NCI-H524 treated with DMSO at 0.1 percent for 48 hours (cell line): ENCODE measurements at places on chromosomes 4 and X.

GRCh38 chrX:78029663-78030062 lies 60.2 kb upstream of the PGAM4 start:
- DNase-seq = no peak

GRCh38 chr4:96675416-96675815 lies 835.5 kb downstream of the PDHA2 start:
- DNase-seq = no peak

GRCh38 chr4:4419896-4420295 lies 33.0 kb downstream of the NSG1 start:
- DNase-seq = no peak

GRCh38 chrX:45007598-45007997 lies 134.6 kb downstream of the KDM6A start:
- no peak for DNase-seq

- DNase-seq = no peak
Observed at GRCh38 chr4:56648021-56648823, 32.9 kb downstream of the HOPX start.

DNA sequence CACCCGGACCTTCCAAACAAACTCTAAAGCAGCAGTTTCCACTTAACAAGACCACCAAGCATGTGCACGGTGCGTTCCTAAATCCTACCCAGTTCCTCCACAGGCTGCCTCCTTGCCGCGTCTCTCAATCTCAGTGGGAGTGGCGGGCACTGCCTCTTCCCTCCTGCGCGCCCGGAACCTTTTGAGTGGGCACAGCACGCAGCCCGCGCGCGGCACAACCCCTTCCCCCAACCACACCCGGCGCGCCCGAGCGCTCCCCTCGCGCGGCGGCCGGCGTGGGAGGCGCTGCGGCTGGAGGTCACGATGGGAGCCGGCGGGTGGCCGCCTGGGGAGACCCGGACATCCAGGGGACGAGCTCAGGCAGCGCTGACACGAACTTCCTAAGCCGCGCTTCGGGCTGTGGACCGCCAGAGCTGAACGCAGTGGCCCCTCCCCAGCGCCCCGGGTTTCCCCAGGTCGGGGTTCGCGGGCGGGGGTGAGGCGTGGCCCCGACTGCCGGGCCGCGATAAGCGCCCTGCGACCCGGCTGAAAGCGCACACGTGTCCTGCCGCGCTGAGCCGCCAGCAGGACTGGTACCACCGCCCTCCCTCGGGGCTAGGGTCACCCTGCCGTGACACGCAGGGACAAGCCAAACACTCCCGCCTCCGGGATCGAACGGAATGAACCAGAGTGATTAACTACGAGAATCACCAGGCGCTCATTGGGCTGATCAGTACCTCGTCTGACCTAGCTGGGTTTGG lies at the start of gene ABCG2:
ABCG2 (minus strand) TSS at position 151 of the 740 bp plus-strand sequence. CDS start 18,644 bp downstream, outside the sequence.
- peak; percentile 4 for DNase-seq

GRCh38 chr4:37389967-37390580 lies 145.5 kb downstream of the NWD2 start:
- DNase-seq = no peak

DNA sequence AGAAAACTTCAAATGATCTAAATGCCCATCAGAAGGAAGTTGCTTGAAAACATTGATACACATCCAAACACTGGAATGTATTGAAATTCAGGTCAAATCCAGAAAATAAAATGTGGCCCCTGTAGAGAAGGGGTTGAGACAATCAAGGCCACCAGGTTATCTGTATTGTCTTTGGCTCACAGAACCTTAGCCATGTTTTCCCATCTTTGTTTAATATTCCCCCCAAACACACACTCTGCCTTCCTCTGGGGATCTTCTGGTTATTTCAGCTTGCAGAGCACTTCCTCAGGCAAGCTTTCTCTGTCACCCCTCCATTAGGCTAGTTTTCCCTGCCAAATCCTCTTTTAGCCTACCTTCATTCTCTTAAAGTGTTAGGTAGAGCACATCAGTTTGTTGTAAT lies 30.5 kb downstream of the PAGE2 start:
- no peak for DNase-seq

DNA sequence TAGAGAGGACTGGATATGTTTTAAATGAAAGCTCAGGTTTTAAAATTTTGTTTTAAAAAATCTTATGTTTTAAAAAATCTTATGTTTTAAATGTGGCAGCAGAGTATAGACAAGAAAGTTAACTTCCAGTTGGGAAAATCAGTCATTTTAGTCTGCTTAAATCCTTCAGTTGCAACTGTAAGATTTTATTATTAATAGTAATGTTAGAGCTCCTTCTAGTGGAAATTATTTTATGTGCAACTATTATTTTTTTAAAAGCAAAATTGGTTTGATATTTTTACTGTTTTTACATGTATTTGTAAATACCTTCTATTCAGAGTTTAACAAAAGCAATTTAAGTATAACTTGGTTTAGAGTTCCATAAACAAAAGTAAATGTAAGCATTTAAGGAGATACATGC lies 8.5 kb upstream of the NUDT6 start:
- DNase-seq = no peak

GRCh38 chrX:19377799-19378198 lies 34.1 kb downstream of the PDHA1 start:
- DNase-seq = no peak

DNA sequence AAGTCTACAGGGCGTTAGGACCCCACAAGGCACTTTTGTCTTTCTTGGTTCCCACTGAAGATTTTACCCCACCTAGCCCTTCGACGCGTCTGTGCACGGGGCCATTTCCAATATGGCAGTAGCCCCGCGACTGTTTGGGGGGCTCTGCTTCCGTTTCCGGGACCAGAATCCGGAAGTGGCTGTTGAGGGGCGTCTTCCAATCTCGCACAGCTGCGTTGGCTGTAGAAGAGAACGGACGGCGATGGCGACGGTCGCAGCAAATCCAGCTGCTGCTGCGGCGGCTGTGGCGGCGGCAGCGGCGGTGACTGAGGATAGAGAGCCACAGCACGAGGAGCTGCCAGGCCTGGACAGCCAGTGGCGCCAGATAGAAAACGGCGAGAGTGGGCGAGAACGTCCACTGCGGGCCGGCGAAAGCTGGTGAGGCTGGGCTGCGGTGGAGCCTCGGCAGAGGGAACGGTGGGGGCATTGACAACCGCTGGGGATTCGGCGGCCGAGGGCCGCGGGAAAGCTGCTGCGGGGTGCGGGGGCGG lies at the start of gene USP11:
USP11 (plus strand) TSS at position 207 of the 530 bp plus-strand sequence; CDS start at position 242, 35 bp downstream.
- no peak for DNase-seq

- no peak for DNase-seq
Observed at GRCh38 chr4:7909463-7910262, 30.0 kb downstream of the AFAP1 start.

DNA sequence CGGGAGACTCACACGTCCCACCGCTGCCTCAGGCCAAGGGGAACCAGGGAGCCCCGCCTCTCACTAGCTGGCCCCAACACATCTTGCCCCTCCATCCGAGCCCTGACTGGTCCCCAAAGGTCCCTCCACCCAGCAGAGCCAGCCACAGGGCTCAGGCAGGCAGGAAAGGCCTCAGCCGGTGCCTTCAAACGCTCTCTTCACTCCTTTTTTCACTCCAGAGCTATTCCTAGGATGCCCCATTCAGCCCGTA lies 1.5 kb upstream of the ARHGAP4 start:
- no peak for DNase-seq

DNA sequence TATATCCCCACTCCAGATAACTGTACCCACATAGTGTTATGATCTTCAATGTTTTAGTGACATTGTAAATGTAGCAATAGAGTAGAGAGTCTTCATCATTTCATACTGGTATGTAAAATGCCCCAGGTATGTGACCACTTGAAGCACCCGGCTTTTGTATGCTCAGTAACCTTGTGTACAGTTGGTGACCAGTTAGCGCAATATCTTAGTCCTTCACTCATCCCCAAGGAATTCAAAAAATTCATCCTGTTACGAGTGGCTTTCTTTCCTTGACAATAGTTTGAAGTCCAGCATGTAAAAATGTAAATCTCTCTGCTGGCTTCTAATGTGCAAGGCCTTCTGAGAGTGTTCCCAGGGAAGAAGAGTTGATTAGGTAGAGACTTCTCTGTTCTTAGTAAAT lies 145.6 kb downstream of the ARX start:
- no peak for DNase-seq

DNA sequence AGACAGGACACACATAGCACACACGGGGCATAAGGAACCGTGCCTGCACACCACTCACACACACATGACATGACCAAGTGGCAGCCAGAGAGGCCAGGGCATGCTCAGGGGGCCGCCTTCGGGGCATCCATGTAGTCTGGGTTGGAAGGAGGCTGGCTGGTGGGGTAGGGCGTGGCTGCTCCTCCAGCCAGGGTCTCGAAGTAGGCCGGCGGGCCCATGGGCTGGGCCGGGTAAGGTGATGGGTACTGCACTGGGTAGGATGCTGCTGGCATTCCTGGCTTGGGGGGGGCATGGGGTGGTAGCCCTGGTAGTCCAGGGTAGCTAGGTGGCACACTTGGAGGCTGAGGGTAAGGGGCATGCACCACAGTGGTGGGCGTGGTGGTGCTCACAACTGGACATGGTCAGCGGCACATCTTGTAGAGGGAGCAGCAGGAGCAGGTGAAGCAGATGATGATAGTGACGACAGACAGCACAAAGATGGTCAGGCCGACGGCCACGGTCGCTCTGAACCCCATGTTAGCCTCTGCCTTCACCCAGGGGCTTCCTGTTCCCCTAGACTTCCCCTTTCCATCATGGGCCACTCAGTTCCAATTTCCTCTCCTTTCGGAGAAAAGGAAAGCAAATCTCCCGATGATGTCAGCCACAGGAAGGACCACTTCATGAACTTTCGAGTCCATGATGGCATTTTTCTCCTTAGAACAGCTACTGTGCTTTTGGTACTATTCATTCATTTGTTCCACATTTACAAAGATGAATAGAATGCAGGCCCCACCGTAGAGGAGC lies 10.9 kb upstream of the DDX3X start:
- DNase-seq = no peak

DNA sequence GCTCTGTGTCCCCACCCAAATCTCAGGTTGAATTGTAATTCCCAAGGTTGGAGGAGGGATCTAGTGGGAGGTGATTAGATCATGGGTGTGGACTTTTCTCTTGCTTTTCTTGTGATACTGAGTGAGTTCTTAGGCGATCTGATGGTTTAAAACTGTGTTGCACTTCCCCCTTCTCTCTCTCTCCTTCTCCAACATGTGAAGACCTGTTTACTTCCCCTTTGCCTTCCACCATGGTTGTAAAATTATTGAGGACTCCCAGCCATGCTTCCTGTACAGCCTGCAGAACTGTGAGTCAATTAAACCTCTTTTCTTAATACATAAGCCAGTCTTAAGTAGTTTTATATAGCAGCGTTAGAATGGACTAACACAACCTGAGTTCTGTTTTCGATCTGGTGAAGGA lies 738.2 kb downstream of the ARAP2 start:
- no peak for DNase-seq

DNA sequence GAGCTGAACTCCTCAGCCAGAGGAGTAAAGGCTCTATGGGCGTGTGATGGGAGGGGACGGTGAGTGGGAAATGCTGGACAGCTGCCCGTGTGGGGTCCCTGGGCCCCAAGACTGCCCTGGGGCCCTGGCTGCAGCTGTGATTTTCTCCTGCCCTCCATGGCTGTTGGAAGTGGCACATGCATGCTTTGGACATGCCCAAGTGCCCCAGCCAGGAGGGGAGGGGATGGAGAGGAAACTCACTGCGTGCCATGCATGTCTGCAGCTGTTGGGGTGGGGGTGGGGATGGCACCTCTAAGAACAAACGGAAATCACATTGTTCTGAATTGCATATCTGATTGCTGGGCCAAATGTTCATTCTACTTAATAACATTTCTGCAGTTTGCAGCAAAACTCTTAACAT lies 52.4 kb downstream of the MID2 start:
- DNase-seq = no peak

GRCh38 chr4:102563000-102563399 lies 61.8 kb downstream of the NFKB1 start:
- no peak for DNase-seq

DNA sequence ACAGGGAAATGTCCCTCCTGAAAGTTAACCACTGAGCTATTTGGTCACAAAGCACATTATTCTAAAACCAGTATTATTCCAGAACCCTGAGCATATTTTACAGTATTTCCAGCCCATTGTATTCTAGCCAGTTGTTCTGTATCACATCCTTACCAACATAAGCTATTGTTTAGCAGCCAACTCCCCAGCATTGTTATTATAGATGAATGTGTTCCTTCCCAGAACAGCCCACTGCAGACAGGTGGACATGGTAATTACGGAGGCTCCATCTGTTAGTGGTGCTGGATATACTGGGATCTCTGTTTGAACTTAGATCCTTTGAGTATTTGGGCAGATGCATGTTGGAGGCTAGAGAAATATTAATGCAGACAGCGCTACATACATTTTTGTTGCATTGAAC lies 126.1 kb downstream of the MGST2 start:
- peak; percentile 67 for DNase-seq

DNA sequence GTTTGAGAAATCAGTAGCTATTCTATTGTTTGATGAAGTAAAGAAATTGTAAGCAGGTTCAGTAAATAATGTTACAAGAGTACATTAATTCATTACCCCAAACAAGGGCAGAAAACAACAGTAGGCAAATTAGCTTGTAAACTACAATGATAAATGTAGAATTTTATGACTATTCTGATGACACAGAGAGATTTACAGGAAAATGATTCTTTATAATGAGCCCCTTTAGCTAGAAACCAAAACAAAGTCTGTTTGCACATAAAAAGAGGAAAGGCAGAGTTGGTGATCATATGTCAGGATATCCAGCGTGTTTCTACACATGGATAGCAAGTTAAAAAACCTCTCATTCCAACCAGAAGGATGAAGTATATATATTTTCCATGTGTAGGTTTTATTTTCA lies 204.8 kb downstream of the CFAP299 start:
- no peak for DNase-seq

DNA sequence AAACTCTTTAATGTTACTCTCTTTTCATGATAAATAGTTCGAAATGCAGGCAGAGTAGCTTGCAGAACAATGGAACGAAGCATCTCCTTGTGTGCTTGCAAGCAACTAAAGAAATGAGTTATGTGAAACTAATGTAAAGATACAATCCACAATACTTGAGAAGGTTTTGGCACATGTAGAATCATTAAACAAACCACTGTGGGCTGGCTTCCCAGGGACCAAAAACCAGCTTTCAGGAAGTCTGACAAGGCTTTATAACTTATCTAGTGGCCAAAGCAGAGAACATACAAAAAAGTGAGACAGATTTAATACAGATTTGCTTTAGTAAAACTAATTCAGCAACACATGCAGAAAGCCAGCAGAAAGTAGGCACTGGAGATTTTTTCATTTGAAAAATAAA lies 1673.8 kb upstream of the AGA start:
- no peak for DNase-seq

- peak; percentile 1 for DNase-seq
Observed at GRCh38 chrX:44415639-44416386, 72.3 kb upstream of the EFHC2 start.

- DNase-seq = no peak
Observed at GRCh38 chr4:182894681-182895275, 22.4 kb downstream of the DCTD start.

DNA sequence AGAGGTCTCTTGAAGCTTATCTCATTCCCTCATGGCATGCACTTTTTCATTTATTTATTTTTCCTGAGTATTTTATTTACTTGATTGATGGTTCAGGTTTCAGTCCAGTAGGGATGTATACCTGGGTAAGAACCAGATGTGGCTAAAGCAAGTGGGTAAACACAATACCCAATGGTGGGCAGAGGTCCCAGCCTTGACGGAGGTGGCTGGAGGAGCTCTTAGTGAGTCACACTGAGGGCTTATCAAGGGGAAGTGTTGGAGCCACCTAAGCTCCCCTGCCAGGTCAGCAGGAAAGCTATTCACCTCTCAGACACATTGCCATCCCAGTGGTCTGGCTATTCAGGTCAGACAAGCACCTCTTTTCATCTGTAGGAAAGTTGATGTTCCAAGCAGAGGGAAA lies 236.2 kb upstream of the MAGEB16 start:
- no peak for DNase-seq

GRCh38 chr4:24403265-24403664 lies 181.1 kb downstream of the DHX15 start:
- DNase-seq = no peak
